Stimulated activated CD8-positive, alpha-beta memory T cell treated with anti-CD3 and anti-CD28 coated beads, Interleukin-4, amount 100 ng/mL, for 1 hour (primary cell): ENCODE measurements at places on chromosomes 5 and 9.

GRCh38 chr9:35976726-35977125, 18.8 kb upstream of the OR2S2 start:
- no peak for DNase-seq

DNA sequence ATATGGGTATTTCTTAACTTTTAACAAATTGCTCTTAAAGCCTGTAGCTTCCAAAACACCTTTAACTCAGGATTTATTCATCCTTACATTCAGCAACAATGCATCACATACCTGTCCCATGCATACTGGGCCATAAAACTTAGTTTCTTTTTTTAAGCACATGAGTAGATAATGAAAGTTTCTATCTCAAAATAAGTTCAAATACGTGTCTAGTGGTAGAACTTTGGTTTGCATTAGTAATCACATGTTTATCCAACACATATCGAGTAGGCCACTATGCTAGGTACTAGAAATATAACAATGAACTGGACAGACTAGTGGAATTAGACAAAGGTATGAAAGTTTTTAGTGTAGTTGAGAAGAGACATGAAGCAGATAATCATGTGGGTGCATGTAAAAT, 99.6 kb downstream of the DOCK2 start:
- no peak for DNase-seq

DNA sequence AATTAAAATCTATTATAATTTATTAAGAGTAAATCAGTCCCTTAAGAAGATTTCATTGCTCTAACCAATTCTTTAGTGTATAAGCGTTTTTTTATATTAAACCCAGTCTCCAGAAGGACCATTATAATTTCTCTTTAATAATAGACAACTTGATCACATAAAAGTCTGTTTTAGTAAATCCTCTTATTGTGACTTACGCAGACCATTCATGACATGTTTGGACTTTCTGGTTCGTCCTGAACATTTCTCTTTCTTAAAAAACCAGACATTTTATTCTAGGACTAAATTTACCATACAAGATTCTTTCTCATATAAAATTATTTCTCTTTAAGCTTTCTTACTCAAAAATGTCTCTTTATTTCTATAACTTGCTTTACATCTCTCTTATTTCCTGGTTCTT, 196.2 kb upstream of the RAI14 start:
- DNase-seq, result no peak

DNA sequence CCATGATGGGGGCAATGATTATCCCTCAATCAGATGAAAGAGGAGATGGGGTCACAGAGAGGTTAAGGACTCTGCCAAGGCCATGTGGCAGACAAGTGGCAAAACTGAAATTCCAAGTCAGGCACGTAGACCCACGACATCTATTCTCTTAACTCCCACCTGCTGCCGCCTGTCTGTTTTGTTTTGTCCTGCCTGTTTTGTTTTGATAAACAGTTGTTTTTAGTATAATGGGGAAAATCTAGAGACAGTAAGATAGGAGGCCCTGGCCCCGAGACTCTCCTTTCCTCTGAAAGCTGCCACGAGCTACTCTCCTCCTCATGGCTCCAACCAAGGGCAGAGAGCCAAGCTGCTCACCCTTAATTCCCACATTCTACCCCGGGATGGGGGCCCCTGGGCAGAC, 4.9 kb downstream of the FSTL4 start:
- no peak for DNase-seq

DNA sequence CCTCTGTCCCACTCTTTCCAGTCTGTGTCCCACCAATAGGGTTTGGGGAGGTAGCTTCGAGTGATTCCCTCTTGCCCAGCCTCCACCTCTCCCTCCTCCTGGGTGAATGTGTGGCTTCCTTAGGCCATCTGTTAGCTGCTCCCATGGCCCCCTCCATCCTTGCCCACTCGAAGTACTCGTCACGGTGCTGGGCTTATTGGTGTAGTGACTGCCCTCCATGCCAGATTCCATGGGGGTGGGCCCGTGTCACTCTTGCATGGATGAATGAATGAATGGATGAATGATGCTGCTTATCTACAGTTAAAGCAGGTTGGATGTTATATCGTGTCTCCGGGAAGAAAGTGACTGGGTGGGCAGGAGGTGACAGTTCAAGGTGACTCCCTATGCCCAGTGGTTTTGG, 19.1 kb downstream of the HMCN2 start:
- DNase-seq, result no peak

- no peak for DNase-seq
These were observed 141.4 kb downstream of the C5orf15 start for GRCh38 chr5:133827011-133827410.

- no peak for DNase-seq
These were observed 195.4 kb downstream of the HSPA4 start for GRCh38 chr5:133247151-133247709.

DNA sequence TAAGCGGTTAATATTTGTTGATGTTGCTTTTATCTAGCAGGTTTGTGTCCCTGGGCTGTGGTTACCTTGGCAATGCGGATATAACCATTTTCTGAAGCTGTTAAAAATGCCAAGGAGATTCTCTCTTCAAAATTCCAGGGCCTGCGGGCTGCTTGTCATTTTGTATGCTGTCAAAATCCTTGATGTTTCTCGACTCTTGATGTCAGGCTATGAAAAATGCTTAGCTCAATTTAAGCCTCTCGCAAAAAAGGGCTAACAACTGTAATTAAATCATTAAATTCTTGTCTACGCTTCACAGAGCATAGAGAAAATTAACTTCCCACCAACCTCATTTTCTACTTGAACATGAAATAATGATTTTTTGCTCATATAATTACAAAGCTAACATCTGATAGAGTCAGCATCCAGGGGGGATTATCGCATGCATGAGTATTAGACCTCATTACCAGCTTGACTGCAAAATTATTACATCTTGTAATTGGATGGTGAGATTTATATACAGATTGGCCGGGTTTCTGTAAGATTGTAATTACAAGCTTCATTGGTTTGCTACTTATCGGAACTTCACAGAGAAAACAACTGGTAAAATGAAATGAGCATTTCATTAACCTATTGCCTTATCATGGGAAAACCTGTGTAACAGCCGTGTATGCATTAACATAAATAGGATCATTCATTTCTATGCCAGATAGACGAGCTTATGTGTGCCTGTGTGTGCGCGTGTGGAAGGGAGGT, 83.1 kb upstream of the IRX1 start:
- DNase-seq, result no peak

DNA sequence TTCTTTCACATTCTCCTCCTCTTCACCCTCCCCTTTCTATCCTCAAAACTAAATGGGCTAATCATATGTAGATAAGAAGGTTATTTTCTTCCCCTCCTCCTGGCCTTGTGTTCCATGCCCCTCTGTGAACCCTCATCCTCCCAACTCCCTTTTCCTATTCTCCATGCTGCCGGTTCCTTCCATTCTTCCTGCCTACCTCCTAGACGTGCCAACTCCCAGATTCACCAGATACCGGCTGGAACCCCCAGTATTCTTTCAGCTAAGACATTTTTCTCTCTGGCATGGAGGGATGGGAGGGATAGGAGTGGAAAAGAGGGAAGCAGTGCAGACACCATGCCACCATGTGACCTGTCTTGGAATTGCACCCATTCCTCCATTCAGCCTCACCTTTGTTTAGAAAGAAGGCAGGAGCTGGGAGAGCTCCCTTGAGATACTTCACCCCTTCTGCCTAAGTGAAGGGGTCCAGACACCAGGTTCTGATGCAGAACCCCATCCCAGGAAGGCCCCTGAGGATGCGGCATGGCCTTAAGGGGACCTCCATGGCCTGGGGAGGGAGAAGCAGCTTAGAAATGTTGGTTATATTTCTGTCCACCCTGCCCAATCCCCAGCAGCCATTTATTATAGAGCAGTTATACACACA, 4.8 kb downstream of the DNAJB5 start:
- DNase-seq, result no peak

DNA sequence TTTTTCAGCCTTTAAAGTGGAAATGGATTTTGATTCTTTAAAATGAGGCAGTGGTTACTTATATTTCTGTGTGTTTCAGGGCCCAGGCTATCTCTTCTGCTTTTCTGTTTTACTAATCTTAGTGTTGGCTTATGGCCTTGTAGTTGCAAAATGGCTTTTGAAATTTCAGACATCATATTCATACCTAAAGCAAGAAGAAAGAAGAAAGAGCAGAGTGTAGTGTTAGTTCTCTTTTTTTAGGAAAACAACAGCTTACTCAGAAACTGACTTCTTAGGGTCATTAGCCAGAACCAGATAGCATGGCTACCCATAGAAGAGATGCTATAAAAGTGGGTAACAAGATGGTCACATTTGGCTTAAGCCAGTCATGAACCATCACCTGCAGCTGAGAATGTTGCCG, 20.9 kb downstream of the ZBED3 start:
- DNase-seq, result no peak

DNA sequence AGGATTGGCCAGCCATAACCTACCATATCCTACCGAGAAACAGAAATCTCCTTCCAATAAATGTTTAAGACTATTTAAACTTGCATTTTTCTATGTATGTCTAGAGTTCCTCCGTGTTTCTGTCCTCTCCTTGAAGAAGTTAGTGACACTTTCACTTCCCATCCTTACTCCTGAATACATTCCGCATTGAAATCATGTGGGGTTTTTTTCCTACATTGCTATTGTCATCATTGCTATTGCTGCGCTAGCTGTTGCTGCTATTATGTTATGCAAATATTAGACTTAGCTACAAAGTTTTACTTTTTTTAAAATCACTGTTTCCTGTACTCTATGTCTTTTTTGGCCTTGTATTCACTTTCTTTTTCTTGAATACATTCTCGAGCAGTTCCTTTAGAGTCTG, 83.3 kb upstream of the NEK6 start:
- DNase-seq, result no peak

- DNase-seq, result no peak
These were observed 276.5 kb downstream of the SLIT3 start for GRCh38 chr5:169024421-169024820.

DNA sequence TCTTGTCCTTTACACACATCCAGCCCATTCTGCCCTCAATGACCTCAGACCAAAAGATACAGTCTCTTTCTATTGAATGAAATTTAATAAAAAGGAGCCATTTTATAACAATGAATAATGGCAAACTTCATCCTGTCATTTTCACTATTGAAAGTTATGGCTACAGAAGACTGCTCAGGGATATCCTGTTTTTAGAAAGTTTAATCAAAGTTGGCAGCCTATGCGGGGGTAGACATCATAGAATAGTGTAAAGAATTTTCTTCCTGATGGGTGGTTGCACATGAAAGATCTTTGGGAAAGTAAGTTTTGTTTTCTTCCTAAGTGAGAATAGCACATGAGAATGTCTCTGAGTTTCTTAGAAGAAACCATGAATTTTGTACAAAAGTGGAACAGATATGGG, 670.4 kb upstream of the CDH6 start:
- DNase-seq, result no peak

DNA sequence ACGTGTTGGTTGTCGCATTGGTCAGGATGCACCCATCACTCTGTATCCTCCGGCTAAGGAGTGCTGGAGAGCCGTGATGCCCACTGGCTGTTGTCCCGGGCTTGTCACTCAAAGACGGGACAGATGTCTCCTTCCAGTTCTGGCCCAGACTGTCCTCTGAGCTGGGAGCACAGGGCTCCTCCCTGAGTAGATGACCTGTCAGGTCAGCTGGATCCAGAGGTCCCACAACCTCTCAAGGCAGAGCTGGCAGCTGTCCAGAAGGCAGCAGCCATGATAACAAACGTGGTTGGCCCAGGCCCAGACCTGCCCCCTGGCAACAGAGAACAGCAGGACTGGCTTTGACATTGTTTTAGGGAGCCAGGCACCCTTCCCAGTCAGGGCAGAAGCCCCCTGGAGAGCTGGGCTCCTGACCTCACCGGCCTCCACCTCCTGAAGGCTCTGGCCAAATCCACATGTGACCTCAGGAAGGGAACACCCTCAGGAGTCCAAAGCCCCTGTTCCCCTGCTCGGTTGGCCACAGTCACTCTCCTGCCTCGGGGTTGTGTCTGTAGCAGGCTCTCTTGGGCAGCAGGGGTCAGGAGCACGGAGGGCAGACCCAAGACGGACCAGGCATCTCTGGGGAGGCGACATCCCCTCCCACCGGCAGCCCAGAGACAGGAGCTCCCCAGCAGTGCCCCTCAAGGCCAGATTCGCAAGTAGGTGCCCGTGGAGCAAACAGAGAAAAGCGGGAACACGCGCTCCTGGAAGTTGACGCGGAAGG, 10.3 kb downstream of the TRIM7 start:
- no peak for DNase-seq

GRCh38 chr5:130400091-130400490, 495.8 kb downstream of the CHSY3 start:
- no peak for DNase-seq

DNA sequence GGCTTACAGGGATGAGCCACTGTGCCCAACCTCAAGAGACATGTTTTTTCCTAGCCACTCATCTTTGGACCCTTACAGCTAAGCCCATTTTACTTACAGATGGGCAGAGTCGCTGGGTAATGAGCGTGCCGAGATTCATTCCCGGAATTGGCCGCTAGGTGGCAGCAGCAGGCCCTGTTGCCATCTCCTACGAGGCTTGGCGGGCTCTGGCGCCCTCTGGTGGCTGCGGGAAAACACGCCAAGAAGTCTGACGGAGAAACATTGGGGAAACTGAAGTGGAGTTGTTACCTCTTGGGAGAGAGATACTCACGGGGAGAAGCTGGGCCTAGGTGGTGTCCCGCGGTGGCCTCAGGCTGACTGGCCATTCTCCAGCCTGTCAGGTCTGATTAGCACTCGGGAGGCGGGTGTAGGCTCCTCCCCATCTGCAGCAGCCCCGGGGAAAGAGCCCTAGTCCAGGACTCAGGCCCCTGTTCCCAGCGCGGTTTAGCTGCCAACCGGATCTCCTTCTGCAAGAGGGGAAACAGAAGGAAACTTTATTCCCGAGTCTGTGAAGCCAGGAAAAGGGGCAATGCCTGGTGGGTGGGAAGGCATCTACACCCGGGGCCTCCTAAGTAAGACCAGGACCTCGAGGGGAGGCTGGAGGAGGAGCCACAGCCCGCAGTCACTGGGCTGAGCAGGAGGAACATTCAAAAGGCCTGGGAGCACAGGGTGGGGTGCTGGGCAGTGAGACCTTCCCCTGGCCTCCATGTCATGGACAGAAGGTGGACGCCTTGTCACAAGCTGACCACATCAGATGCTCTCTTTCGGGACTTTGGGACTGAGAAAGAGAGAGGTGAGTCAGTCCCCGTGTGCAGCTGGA, 9.7 kb downstream of the PTGES2 start:
- DNase-seq, result peak; percentile 95

GRCh38 chr9:80995759-80996158, 693.6 kb downstream of the TLE1 start:
- DNase-seq, result no peak

GRCh38 chr5:23437011-23437410, 70.4 kb upstream of the PRDM9 start:
- no peak for DNase-seq
